Activated T-cell treated with anti-CD3 and anti-CD28 coated beads for 48 hours (primary cell): ENCODE measurements at places on chromosomes 3 and 15.

- no peak for DNase-seq
Observed at GRCh38 chr3:125072749-125073389, 17.1 kb upstream of the HEG1 start.

DNA sequence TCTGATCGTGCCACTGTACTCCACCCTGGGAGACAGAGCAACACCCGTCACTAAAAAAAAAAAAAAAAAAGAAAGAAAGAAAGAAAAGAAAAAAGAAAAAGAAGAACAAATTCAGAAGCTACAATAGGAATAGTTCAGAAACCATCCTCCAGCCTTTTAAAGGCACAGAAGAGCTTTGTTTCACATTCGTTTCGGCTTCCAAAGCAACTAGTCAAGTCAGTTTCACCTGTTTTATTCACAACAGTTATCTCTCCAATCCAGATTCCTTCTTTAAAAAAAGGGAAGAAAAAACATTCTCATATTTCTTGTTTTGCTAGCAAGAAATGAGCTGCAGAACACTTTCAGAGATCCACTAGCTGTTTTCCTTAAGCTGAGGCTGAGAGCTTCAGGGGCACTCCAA, 767.7 kb upstream of the CFAP20DC start:
- no peak for DNase-seq

DNA sequence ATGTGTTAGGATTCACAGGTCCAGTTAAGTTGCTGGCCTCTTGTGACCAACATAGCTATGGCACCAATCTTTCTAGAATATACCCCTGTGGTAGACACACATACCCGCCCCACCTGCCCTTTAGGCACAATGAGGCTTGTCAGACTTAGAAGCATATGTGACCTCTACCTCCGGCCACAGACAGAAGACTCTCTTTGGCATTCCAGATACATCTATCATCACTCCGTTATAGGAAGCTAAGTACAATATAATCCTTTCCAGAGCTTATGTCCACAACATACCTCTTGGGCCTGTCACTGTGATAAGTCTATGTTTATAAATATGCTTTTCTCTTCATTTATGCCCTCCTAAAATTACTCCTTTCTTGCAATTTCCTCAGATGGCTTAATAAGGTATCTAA, 39.8 kb downstream of the CD47 start:
- DNase-seq, result no peak

DNA sequence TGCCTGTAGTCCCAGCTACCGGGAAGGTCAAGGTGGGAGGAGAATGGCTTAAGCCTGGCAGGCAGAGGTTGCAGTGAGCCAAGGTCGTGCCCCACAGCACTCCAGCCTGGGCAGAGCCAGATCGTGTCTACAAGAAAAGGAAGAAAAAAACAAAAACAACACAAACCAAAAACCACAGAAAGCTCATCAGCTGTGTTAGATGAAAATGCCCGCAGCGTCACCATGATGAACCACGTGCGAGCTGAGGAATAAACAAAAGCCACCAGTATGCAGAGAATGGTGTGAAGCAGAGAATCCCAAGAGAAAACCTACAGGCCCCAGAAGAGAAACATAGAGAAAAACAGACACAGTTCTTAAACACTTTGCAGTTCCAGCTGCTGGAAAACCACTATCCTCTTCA, 19.7 kb upstream of the TM4SF19 start:
- no peak for DNase-seq

GRCh38 chr15:25532269-25533140, 93.7 kb upstream of the UBE3A start:
- no peak for DNase-seq

DNA sequence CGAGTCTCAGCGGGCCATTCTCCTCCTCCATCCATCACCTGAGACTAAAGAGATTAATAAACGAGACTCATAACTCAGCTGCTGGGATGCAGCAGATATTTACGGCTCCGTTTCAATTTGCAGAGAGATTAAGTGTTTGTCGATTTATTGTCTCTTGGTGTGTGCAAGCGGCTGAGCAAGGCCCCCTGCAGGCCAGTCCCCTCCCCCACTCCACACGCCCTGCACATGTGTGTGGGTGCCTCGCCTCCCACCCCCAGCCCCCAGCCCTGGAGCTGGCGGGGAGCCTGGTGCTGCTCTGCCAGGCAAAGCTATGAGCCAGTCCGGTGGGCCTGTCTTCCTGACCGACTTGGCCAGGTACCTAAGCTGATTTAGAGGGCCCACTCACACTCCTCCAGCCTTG, 63.0 kb downstream of the CYP11A1 start:
- DNase-seq, result no peak

DNA sequence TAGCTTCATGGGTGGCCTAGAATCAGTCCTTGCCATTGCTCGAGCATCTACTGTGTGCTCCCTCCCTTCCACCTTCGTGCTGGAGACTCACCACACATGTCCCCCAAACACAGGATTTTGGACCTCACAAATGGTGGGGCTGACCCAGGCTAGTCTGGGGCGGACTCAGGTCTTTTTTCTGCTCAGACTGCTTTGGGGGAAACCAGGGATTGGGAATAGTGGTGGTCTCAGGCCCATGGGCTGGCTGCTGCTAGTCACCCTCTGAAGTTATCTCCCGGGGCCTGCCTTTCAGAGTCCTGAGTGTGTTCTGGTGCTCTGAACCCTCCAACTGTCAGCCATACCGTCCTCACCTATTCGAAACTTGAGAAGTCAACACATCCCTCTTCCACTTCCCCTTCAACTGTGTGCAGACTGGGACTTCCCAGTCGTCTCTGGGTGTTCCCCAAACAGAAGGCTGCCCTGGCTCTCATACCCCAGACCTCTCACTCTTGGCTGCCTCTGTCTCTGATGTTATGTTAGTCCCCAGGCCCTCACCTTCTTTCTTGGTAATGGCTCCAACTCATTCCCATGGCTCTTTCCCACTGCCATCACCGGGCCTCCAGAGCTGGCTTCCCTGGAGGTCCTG, 46.0 kb downstream of the PPCDC start:
- no peak for DNase-seq

DNA sequence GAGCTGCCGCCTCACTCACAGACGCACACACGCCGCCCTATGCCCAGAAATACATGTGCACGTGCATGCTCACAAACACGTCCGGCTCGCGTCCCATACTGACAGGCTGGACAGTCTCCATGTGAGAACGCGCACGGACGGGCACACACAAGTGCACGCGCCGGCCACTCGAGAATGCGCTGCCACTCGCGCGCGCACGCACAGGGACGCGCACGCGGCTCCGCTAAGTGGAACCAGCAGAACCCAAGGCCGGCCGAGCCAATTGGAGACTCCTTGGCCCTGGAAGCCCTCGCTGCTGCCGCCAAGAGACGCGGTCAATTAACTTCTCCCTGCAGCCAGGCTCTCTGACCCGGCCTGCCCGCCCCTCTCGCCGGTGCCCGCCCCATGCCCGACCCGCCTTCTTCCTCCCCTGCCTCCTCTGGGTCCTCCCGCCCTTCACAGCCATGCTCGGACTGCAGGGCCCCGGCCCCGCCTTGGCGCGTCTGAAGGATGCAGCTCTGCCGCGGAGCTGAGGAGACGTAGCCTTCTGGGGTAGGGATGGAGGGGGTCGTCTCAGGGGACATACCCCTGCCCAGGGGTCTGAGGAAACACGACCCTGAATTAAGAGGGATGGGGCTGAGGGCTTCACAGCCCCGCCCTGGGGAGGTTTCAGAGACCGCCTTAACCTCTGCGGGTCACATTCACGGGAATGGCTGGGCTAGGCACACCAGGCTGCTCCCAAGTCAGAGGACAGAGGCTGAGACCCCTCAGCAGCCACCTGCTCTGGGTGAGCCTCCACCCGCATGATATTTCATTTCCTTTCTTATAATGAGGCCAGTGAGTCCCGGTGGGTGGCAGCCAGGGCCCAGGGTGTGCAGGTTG, 15.0 kb downstream of the PTH1R start:
- DNase-seq, result no peak

DNA sequence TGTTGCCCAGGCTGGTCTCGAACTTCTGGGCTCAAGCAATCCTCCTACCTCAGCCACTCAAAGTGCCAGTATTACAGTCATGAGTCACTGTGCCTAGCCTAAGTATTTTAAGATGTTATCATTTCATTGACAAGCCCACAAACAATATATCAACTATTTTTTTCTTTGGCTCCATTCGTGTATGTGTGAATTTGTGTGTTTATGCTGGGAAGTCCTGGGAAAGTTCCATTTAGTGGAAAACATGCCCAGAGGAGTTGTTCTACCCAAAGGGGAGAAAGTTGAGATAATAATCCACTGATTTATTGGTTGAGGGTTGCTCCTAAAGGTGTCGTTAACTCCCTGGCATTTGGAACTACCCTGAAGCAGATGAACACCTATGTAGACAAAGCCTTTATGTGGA, 58.8 kb downstream of the KIF9 start:
- no peak for DNase-seq

- no peak for DNase-seq
Observed at GRCh38 chr3:126136428-126137220, 43.8 kb downstream of the ALDH1L1 start.

DNA sequence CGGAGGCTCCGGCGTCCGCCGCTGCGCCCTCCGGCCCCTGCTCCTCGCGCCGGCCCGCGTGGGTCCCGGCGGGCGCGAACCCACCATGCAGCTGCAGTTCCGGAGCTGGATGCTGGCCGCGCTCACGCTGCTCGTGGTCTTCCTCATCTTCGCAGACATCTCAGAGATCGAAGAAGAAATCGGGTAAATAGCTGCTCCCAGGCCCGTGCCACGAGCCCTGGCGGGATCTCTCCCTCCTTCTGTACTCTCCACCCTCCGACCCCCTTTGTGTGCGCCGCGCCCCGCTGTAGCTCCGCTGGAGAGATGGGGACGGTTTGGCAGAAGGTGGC, 263 bp downstream of the ST8SIA2 start:
- DNase-seq, result no peak

- no peak for DNase-seq
Observed at GRCh38 chr15:60933900-60934885, 294.9 kb downstream of the RORA start.

- no peak for DNase-seq
Observed at GRCh38 chr3:46926871-46927717, 49.5 kb downstream of the CCDC12 start.

GRCh38 chr15:58392141-58392540, 39.6 kb upstream of the LIPC start:
- DNase-seq, result no peak

GRCh38 chr15:57503911-57504598, 87.6 kb upstream of the MYZAP start:
- DNase-seq, result no peak

GRCh38 chr15:101152914-101153313, 98.9 kb downstream of the CHSY1 start:
- DNase-seq, result no peak

DNA sequence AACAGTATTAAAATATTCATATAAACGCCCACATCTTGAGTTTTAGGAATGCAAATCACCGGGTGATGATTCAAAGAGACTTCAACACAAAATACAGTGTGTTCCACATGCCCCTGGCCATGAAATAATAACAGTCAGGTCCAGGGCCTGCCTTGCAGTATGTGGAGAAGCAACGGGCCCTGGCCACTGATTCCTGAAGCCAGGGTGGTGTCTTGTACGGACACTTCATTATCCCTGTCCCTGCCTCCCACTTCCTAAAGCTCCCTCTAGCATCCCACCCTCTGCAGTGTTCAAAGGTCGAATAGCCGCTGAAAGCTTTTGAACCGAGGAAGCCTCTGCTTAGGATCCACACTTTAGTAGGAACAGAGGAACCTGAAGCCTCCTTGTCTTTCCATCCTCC, 50.4 kb upstream of the PCSK6 start:
- no peak for DNase-seq

GRCh38 chr15:25810154-25810553, 53.0 kb downstream of the ATP10A start:
- DNase-seq, result no peak

- no peak for DNase-seq
Observed at GRCh38 chr3:16056217-16056616, 118.3 kb upstream of the GALNT15 start.

DNA sequence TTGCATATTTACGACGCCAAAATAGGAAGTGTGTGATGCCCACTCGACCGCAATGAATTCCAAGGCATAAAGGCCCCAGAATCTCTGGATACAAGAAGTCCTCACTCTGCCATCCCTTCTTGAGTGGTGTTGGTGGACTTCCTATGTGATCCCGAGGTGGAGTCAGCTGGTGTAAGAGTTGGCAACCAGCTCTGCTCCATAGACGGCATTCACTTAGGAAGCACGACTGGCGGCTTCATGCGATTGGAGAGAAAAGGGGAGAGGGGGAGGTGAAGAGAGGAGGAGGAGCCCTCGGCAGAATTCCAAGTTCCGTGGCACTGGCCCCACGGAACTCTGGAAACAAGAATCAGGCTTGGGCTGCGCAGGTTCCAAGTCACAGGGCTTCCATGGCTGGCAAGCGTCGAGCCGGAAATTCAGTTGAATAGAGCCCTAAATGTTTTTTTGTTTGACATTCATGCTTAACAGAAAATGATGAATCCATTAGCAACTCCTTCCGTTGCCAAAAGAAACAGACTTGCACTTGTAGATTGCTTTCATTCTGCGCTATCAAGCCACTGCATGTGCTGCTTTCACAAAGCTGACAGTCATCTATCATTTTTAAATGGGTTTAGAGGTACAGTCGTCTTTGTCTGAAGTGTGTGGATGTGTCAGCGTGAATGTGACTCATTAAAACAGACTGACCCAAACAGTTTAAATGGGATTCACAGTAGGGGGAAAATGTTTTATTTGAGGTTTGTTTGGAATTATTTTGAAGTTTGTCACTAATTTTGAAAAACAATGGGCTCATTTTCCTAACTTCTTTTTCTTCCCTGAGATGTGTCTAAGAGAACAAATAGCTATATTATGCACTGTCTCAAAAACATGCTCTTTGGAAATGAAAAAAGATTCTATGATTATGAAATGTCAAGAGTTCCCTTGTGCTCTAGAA, 428.3 kb upstream of the ATP11B start:
- DNase-seq, result no peak

GRCh38 chr3:119945291-119945690, 149.0 kb downstream of the GSK3B start:
- DNase-seq, result no peak

DNA sequence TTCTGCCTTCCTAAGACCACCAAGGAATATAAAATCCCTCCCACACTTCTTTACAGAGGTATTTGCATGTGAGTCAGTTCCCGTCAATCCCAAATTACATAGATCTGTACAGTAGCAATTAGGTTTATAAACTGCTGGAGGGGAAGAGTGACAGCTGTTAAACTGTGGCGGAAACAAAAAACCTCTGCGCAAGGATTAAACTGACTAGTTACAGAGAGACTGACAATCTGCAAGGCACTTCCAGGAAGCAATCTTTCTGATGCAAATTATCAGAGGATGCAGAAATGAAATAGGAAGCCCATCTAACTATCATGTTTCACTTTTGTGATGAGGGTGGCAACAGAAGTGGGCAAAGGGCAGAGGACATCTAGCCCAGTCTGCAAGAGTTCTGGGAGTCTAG, 150.4 kb downstream of the RTP4 start:
- DNase-seq, result no peak

DNA sequence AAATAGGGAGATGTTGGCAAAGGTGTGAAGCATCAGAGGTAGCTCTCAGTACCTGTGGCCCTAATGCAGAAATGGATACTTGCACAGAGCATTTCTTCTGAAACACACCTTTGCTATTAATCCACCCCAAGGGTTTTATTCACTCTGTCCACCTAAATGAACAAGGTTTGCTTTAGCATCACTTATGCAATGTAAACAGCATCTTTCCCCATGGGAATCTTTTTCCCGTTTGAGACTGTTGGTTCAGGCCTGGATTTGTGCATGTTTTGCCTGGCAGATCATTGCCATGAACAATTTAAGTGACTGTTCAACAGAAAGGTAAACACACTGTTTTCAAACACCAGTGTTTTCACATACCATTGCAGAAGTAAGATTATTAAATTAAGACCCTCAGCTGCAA, 508.3 kb downstream of the SOX2 start:
- DNase-seq, result no peak
